GOT3 (cell line): ENCODE measurements at places on chromosomes 3 and 15.

GRCh38 chr3:79405183-79405582 lies 362.6 kb downstream of the ROBO1 start:
- DNase-seq: no peak

DNA sequence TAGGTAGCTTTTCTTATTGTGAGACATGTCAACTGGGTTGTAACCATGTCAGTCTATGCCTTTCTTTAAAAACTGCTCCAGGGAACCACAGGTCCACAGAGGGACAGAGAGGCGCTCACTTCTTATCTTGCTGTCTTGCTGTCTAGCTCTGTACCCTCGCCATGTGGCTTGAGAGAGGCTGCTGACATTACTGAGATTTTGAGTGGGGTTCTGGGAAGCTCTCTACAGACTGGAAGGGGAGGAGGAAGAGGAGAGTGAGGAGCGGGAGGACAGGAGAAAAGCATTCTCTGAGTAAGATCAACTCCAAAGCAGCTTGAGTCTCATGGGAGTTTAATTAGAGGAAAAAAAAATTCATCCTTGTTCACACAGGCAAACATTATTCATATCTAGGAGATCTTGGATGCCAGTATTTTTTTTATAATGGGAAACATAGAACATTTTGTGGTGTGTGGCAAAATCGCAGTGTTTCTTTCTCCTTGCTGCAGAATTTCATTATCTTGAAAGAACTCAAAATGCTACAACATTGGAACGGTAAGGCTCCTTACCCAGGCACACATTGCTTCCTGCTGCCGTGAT lies 1037.0 kb upstream of the NR2F2 start:
- DNase-seq: no peak

GRCh38 chr3:189954733-189955665 lies 165.7 kb downstream of the P3H2 start:
- DNase-seq: no peak

DNA sequence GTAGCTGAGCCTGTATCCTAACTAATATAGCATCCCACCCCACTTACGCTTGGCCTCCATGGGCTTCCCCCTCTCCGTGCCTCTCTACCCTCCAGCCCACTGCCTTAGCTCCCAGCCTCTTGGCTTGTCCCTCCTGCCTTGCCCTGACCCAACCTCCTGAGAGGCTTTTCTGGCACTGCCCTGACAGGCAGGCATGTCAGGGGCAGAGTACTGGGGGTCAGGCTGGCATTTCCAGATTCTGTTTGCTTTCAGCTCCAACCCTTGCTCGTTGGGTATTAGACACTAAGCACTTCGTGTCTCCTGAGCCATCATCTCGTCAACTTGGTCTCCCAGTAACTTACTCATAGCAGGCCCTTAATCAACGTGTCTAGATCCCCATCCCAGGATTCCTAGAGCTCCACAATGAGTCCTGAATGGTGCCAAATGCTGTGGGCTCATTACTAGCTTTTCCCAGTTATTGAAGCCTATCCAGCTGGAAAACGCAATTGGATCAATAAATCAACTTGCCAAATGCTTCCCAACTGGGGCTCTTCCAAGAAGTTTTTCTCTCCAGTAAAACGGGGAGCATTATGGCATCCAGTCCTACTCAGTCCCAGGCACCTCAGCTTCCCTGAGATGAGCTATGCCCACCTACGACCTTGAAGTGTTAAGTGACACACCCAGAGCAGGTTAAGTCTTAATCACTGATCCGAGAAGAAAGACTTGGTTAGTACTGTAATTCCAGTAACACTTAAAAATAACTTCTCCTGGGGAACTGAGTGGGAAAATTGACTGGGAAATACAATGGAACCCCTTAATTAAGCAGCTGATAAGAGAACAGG lies 78.5 kb upstream of the DLG1 start:
- no peak for DNase-seq

DNA sequence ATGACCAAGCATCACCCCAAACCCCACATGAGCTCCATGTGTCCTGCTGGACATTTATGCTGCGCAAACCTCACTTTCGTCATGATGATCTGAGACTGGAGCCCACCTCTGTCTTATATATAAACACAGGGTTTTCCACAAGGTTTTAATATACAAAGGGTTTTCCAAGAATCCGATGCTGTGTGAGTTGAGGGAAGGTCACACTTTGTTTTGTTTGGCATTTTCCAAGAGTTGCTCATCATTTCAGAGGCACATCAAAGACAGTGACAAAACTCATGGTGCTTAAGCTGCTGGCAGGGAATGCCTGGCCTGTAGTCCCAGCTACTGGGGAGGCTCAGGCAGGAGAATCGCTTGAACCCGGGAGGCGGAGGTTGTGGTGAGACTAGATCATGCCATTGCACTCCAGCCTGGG lies 20.0 kb downstream of the EFCC1 start:
- no peak for DNase-seq

DNA sequence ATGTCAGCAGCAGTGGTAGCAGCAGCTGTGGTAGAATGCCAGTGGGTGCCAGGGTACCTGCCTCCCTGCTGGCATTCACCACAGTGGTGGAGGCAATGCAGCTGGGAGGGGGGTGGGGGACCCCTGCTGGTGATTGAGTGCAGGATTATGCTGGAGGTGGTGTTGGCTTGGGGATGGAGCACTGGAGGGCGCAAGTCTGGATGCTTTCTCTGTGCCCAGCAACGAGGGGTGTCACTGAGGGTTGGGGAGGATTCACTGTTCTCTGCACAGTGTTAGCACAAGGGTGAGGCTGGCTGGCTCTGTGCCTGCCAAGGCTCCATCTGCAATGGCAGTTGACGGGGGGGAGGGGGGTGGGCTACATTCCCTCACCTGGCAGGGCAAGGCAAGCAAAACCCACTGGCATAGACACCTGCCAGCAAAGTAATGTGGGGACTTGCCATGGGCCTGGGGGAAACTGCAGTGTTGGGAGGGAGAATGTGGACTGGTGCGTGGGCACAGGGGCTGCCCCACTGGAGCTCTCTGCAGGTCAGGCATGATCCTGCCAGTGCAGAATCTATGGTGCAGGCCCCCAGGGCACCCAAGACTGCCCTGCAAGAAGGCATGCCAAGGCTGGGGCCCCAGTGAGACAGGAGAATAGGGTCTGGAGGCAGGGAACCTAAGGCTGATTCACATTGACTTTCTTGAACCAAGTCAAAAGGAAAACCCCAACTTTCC lies 64.3 kb downstream of the MINDY4B start:
- DNase-seq: no peak

GRCh38 chr3:187101184-187102072 lies 37.9 kb downstream of the RPL39L start:
- no peak for DNase-seq

GRCh38 chr15:38308797-38309196 lies 56.2 kb downstream of the SPRED1 start:
- no peak for DNase-seq

GRCh38 chr15:66405007-66405406 lies 18.3 kb downstream of the MAP2K1 start:
- DNase-seq: no peak

DNA sequence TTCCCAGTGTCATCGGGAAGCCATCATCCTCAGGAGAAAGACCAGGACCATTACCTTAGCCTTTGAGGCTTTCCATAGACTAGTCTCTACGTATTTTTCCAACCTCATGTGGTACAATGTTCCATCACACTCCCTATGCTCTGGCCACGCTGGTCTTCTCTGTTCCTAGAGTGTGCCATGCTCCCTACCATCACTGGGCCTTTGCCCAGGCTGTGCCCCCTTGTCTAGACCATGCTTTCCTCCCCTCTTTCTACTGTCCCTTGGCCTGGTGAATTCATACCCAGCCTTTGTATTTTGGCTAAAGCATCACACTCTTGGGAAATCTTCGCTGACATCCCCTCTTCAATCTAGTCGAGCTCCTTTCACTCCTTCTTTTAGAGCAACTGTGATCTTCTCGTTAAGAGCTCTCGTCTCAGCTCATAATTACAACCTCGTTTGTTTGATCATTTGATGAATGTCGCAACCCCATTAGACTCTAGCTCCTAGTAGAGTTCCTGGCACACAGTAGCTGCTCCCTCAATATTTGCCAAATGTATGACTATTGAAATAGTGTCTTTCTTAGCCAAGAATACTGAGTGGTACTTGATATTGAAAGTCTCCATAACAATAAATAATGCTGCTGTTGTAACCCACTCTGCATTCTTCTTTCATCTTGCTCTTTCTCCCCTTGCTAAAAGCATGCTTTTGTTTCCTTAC lies 100.2 kb upstream of the FAM3D start:
- DNase-seq: no peak

DNA sequence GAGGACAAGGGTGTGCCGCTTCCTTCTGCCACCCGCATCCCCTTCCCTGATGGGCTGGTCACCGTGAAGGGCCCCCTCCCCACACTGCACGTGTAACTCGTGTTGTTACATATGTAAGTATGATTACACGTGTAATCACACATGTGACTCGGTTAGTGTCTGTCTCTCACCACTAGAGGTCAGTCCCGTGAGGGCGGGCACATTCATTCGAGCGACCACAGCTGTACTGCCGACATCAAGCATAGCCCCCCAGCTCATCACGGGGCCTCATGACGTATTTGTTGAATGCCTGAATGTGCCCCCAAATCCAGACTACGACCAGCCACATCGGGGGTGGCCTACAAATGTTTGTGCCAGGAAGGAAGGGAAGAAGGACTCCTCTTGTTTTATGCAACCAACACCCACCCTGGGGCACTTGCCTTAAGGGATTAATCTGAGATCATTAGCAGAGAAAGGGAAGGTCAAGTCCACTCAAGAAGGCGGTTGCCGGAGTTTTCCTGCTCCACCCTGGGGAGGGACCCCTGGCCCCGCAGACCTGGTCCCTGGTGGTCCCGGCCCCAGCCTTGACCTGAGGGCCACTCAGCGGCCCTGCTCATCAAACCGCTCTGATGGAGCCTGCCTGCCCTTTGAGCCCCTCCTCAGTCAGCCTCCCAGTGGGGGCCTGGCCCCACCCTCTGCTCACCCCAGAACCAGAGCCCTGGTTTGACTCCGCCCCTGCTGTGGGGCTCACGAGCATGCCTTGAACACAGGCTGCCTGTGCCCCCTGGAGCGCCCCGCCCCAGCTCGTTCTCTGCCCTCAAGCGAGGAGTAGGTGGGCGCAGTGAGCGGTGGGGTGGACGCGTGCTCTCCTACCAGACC lies 52.8 kb downstream of the RGMA start:
- DNase-seq: no peak

- no peak for DNase-seq
Measured at GRCh38 chr3:24351779-24352469, 142.7 kb downstream of the THRB start.

- no peak for DNase-seq
Measured at GRCh38 chr3:134838599-134838998, 43.5 kb downstream of the EPHB1 start.

- no peak for DNase-seq
Measured at GRCh38 chr3:177122183-177122856, 75.0 kb downstream of the TBL1XR1 start.

GRCh38 chr3:187251599-187251998 lies 39.9 kb downstream of the MASP1 start:
- no peak for DNase-seq

DNA sequence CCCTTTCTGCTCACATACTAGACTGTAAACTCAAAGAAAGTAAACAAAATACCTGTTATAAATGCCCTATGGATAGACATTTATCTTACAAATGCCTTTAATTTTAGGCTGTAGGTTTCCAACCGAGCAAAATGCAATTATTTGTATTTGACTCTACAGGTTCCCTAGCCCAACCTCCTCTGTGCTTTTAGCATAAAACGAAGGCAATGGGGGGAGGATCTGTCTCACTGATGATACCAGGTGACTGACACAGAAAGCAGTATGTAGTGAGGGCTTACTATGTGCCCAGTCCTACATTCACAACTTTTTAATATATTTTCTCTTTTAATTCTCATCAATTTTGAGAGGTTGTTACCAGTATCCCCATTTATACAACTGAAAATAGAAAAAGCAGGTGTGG lies 87.4 kb downstream of the OXNAD1 start:
- DNase-seq: no peak

DNA sequence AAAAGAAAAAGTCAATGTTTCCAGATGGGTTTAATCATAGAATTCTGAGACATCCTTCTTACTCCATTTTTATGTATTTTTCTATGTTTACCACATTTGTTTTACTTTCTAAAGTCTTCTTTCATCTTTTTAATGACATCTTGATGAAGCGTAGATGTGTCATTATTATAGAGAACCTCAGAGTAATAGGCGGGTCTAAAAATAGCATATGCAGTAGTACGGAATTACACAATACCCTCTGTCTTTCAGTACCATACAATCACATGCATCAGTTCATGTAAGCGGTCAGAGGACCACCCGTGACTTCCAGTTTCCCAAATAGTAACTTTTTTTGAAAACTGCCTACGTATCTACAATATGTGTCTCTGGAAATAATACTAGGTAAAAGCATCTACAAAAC lies 224.0 kb downstream of the PLOD2 start:
- no peak for DNase-seq

GRCh38 chr3:8765528-8765927 lies 3.9 kb downstream of the OXTR start:
- DNase-seq: no peak

DNA sequence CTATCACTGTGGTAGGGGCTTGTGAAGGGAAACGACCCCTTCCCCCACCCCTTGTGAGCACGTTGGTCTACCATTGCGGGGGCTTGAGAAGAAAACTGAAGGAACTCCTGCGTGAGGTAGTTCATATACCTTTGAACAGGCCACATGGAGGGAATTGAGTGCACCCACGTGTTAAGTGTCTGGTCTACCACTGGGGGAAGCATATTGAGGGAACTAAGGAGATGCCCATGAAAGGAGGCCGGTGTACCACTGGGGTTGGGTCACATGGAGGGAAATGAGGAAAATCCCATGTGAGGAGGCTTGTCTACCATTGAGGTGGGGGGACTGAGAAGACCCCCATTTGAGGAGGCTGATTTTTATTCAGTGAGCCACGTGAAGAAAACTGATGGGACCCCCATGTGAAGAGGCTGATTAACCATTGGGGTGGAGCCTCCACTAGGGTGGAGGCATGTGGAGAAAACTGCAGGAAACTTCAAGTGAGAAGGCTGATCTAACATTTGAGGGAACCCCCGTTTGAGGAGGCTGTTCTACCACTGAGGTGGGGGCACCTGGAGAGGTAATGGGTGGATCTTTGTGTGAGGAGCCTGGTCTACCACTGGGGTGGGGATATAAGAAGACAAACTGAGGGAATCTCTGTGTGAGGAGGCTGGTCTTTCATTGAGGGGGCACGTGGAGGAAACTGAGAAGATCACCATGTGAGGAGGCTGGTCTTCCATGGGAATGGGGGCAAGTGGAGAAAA lies 163.2 kb downstream of the FBLN2 start:
- no peak for DNase-seq

- no peak for DNase-seq
Measured at GRCh38 chr3:178059119-178059518, 477.1 kb upstream of the KCNMB2 start.

DNA sequence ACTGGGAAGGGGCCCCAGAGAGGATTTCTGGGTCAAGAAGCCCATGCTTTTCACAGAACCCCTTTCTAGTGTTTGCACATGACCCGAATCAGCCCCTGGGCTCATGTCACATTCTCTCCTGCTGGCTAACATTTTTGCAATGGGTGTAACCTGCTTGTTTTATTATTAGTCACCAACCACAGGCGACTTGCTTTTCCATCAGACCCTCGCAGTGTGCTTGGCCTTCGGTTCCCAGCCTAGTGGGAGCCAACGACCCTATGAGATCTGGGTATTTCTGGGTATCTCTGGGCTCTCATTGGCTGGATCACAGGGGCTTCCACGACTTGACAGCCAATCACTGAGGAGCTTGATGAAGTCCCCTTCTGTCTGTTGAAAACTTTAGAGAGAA lies 11.0 kb upstream of the FBLN2 start:
- no peak for DNase-seq

- DNase-seq: no peak
Measured at GRCh38 chr3:165846056-165846455, 8.8 kb upstream of the BCHE start.

- no peak for DNase-seq
Measured at GRCh38 chr15:23472033-23472432, 25.0 kb upstream of the GOLGA6L2 start.

- no peak for DNase-seq
Measured at GRCh38 chr3:23650371-23651140, 155.2 kb upstream of the UBE2E1 start.
